Frontal cortex (tissue), 4 donors: ENCODE measurements at places on chromosomes 1 and 21. TPM values are rescaled to one million over a fixed set of nuclear protein-coding genes. Genes with fewer than 3 reads are reported as not detected.

Gene PPOX
- 26.5 TPM for total RNA-seq

Gene LENEP
- 1.2 TPM for total RNA-seq

Gene ZNF697
- 31.4 TPM for total RNA-seq

Gene LCE1F
- total RNA-seq, result not detected

Gene PTPN7
- total RNA-seq, result not detected

Gene PDPN
- 4.1 TPM for total RNA-seq

Gene EDN2
- total RNA-seq, result not detected

Gene DYNLT5
- 1.2 TPM for total RNA-seq

Gene FLG2
- not detected for total RNA-seq
